B cell (primary cell): ENCODE measurements at places on chromosomes 13 and 19.

GRCh38 chr19:46609511-46610412 is 8.6 kb downstream of the CALM3 start:
- peak; percentile 13 for DNase-seq

GRCh38 chr19:41367848-41368301 is 3.9 kb upstream of the B9D2 start:
- no peak for DNase-seq

DNA sequence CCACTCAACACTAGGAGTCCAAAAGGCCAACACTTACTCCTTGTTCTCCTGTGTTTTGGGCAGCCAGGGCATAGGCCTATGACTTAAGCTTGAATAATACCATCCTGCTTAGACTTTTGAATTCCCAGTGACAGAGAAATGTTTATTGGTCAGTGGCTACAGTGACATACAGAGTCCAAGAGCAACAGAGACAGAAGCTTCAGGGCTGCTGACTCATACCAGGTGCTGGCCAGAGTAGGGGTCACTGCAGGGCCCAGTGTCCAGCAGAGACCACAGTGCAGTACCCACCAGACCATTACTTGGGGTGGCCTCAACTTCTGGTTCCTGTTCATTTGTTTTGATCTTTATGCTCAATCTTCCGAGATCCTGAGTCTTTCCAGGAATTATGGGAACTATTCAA is 6.0 kb upstream of the FREM2 start:
- no peak for DNase-seq

GRCh38 chr19:18496167-18496979 is 25.5 kb downstream of the ELL start:
- DNase-seq: no peak

- DNase-seq: no peak
Observed at GRCh38 chr19:40716031-40716481, 630 bp downstream of the COQ8B start.
